Stimulated activated CD4-positive, alpha-beta T cell treated with anti-CD3 and anti-CD28 coated beads, Interleukin-1b, Interleukin-23, amount 100 ng/mL, for 24 hours (primary cell): ENCODE measurements at places on chromosomes 1 and 21.

DNA sequence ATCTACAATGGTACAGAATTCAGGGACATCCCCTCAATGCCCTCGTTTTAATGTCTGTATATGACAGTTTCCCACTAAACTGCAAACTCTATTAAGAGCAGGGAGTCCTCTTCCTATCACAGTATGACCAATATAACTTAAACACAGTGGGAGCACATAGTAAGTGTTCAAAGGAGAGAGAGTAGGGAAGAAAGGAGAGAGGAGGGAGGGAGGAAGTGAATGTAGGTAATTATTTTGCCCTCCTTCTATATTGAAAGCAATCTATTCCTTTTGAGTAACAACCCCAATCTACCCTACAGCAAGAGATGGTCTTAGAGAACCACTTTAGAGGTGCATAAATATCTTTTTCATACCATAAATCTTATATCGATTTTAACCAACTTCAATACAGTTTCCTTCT lies 121.4 kb downstream of the MRPL39 start:
- no peak for DNase-seq

GRCh38 chr1:238457610-238458009 lies 566.9 kb upstream of the ZP4 start:
- no peak for DNase-seq

GRCh38 chr1:11229203-11229602 lies 33.1 kb downstream of the MTOR start:
- no peak for DNase-seq

GRCh38 chr1:143666851-143667250 lies 304.9 kb downstream of the FAM72C start:
- DNase-seq, result no peak

DNA sequence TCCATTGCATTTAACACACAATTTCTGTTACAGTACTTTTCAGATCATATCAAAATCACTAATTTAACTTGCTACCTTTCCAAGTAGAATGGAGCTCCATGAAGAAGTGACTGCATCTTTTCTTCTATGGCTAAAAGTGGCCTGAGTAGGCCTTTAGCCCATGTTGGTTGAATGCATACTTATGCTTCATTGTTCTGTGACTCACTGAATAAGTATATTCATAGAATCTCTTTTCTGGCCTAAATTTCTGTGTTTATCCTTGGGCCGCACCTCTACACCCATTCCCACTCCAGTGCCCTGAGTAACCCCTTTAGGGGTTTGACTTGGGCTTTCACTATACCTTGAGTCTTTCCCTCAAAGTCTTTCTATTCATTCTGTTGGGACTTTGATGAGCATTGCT lies 42.1 kb upstream of the ARHGAP29 start:
- no peak for DNase-seq

GRCh38 chr1:183019139-183019740 lies 4.0 kb upstream of the LAMC1 start:
- no peak for DNase-seq

- DNase-seq, result no peak
Measured at GRCh38 chr1:184497959-184498723, 111.3 kb downstream of the C1orf21 start.

GRCh38 chr1:28156821-28157220 lies 19.7 kb downstream of the PTAFR start:
- DNase-seq, result no peak

- no peak for DNase-seq
Measured at GRCh38 chr1:58157256-58157655, 389.3 kb downstream of the OMA1 start.

DNA sequence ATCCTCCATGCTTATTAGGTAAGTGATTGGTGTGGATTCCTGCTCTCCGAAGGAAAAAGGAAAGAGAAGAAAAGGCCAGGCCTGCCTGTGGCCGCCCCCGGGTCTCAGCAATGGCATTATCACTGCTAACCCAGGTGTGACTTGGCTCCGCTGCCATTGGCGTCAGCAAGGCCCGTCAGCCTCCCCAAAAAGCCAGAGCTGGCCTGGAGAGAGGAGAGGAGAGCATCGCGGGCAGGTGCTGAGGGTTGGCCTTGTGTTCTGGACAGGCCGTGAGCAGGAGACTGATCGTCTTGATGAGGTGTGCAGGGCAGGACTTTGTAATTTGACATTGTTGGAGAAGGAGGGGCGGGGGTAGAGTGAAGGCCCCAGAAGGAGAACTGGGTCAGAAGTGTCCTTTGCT lies 186.4 kb downstream of the CAMTA1 start:
- DNase-seq, result no peak

- DNase-seq, result no peak
Measured at GRCh38 chr1:24619376-24619775, 23.7 kb upstream of the SRRM1 start.

DNA sequence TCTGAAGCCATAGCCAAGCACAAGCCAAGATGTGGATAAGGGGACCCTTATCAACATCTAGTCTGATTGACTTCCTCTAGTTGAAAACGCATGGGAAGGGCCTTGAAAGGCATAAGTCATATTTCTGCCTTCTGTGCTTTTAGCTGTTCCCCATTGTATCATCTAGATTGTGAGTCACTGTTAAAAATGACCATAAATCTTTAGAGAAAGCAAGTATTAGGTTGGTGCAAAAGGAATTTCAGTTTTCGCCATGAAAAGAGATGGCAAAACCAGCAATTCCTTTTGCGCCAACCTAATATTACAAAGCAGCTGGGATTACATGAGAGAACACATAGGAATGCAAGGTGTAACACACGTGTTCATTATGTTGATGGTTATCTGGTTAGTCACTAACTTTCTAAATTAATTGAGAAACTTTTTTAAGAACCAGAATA lies 63.6 kb downstream of the CLIC6 start:
- no peak for DNase-seq

GRCh38 chr21:33317145-33317544 lies 7.6 kb upstream of the IFNAR1 start:
- no peak for DNase-seq

- no peak for DNase-seq
Measured at GRCh38 chr21:44630440-44630839, 3.5 kb downstream of the KRTAP10-9 start.

DNA sequence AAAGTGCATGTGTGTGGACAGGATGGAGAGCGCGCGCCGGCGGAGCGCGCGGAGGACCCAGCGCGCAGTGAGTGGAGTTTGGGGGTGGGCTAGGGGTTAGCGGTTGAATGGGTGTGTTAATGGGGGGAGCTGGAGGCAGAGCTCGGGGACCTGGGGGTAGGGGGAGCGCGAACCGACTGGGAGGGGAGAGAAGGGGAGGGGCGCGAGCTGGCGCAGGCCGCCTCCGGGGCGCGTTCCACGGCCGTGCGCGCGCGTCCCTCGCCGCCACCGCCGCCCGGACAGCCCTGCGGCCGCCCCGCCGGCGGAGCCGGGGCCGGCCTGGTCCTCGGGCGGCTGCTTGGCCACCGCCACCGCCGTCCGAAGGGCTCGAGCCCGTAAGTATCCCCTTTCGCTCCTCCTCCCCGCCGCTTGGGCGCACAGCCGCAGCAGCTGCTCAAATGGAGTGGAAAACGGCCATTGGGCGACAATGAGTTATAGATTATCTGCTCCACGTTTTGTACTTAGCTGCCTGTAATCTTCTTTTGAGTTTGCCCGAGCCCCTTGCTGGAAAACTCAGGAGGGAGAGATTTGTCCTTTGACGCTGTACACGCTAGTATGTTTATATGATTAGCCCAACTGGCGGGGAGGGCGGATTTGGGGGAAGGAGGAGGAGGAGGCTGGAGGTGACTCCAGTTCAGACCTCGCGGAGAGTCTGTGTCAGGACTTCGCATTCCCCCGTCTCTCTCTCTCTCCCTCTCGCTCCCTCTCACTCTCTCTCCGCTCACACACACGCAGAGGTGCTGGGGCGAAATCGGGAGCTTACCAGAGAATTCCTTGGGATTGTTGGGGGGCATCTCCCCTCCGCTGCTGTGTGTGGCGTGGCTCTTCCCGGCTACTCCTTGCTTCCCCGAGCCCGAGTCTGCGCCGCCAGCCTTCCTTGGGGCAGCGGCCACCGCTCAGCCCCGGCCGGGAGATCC lies at the start of gene ADGRL2:
Gene ADGRL2, plus strand, starts transcription at position 240 of the 956 bp plus-strand sequence. CDS start 36,051 bp downstream, outside the sequence.
- DNase-seq, result no peak

DNA sequence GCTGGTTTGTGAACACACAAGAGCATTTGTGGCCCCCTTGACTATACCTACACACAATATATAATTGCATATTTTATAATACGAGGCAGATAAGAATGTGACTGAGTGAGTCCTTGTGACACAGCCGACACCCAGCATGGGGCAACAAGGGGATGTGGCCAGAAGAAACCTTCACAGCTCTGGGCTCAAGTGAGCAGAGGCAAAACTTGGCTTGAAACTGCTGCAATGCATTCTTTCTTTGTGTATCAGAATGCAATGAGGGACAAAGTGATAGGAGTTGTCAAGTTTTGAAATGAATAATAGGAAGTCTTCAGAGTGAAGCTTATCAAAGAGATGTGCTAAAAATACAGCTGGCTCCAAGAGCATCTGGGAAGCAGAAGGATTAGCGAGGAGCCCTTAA lies 124.0 kb upstream of the C8B start:
- no peak for DNase-seq

GRCh38 chr1:201751872-201752271 lies 77.1 kb upstream of the IPO9 start:
- DNase-seq, result no peak

GRCh38 chr1:73832276-73833181 lies 365.4 kb downstream of the LRRIQ3 start:
- DNase-seq, result no peak

DNA sequence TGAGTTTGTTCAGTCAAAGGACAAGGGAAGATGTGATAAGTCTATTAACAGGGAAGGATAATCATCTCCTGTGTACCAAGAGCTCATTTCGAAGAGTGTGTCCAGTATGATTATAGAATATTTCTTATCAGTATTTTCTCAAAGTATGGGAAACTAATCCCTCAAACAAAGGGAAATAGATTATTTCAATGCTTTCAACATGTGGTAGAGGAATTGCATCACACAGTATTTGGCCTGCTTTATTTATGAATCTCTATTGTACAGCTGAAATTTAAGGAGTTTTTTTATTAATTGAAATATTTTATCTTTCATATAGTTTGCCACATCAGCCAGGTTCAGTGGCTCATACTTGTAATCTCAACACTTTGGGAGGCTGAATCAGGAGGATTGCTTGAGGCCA lies 151.0 kb downstream of the CLEC20A start:
- DNase-seq, result no peak

DNA sequence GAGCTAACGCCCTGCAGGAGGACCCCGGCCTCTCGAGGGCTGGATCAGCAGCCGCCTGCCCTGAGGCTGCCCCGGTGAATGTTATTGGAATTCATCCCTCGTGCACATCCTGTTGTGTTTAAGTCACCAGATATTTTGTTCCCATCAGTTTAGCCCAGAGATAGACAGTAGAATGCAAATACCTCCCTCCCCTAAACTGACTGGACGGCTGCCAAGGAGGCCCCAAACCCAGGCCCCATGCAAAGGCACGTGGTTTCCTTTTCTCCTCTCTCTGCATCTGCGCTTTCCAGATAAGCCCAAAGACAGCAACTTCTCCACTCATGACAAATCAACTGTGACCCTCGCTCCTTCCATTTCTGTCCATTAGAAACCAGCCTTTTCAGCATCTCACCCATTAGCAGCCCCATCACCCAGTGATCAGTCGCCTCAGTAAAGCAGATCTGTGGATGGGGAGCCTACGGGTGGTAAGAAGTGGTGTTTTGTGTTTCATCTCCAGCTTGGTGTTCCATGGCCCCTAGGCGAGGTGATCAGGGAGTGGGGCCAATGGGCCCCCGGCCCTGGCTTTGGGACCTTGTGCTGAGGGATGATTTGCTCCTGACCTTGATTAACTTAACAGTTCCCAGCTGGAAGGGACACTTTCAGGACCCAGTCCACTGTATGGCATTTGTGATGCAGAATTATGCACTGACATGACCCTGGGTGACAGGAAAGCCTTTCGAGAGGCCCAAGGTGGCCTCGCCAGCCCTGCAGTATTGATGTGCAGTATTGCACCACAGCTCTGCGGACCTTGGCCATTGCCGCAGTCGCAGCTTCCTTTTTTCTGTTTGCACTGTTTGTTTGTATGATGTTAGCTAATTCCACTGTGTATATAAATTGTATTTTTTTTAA lies 5.2 kb downstream of the NPPA start:
- no peak for DNase-seq

DNA sequence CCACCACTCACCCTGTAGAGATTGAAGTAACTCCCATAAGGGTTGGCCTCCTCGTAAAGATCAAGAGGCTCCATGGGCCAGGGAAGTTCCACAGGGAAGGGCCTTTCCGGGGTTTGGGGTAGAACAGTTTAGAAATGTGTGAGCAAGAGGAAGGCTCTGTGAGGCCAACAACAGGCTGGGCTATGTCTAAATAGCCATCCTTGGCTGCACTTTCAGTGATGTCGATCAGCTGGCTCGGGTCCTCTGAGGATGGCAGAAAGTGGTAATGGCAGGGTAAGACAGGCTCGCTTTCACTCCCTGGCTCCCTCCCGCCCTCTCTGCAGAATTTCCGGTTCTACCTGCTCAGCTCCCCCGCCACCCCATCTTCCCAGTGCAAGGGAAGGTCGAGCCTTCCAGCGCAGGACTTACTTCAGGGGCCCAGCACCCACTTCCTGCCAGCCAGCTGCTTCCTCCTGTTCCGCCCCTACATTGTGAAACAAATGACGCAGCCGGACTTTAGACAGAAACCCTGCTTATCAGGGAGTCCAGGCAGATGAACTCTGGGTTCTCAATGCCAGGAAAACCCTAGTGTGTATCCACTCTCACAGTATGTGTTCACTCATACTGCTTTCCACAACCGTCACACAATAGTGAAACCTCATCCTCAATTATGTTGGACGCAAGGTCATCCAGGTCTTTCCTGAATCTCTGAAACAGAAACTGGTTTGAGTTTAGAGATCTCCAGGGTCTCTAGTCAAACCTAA lies 7.3 kb downstream of the F11R start:
- peak; percentile 28 for DNase-seq

DNA sequence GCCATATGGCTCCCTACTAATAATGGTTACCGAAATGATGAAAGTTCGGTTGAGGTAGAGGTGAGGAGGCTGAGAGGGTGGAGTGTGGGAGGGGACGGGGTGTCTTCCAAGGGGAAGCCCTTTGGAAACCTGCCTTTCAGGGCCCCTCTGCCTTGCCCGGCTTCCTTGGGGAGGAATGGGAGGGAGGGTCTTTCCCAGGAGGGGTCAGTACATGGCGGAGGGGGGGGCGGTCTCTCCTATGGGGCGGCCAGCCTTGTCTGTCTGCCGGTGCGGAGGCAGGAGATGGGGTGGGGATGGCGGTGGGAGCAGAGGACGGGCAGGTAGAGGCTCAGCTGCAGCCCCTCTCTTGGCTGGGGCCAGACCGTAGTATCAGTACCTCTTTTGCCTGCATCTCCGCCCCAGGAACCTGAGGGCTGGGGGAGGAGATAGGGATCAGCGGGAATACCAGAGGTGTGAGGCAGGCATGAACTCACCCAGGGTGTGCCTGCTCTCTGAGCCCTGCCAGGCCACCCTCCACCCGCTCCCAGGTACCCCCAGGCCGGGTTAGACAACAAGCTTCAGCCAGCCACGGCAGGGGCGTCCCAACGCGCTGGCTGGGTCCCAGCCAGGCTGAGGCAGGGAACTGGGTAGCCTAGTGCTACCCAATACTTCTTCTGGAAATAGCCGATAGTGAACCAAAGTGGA lies 79.4 kb upstream of the POU3F1 start:
- no peak for DNase-seq

DNA sequence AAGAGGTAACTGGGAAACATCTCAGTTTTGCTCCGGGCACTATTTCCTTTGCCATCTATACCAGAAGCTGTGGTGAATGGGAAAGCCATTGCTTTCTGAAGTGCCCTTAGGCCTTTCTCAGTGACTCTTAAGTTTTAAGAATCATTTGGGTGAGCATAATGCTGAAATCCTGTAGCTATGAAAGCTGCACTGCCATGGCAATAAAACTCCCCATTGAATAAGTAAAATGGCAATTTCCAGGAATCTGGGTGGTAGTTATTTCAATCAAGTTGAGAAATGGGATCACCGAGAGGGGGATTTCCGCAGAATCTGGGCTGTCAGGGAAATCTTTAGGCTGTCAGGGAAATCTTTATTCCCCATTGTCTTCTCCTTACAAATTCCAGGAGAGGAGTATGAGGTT lies 26.8 kb upstream of the MACF1 start:
- no peak for DNase-seq
